GM04503 (cell line): ENCODE measurements at places on chromosomes 16 and 17.
A peak's percentile ranks its signal among the peaks of the same experiment; 100 is the strongest.

DNA sequence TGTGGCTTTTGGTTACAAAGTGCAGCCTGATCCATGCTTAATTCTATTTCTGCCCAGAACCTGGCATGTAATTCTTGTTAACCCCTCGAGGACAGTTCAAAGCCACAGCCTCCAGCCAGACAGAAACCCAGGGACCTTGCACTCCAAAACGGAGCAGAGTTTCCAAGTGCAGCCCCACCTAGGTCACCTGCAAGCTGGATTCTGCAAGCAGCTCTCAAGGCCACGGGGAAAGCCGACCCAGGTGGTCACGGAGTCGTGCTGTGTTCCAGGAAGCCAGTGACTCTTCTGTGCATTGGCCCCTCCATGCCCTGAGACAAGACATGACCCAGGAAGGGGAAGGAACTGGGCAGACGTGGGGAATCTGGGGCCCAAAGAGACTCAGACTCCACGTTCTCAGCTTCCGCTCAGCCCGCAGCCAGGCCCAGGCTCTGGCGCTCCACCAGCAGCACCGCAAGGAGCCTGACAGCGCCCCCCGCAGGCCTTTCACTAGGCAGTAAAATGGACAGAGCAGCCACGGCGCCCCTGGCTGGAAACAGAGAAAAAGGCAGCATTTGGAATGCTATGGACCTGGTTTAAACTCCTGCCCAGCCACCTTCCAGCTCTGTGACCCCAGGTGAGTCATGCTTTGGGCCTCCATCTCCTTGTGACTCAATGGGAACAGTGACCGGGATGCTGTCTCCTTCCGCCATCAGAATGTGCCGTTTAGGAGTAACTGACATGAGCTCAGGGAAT, 27.3 kb upstream of the GSG1L start:
- DNase-seq = no peak

GRCh38 chr16:2711370-2712062, 8.5 kb downstream of the PRSS27 start:
- DNase-seq = no peak

DNA sequence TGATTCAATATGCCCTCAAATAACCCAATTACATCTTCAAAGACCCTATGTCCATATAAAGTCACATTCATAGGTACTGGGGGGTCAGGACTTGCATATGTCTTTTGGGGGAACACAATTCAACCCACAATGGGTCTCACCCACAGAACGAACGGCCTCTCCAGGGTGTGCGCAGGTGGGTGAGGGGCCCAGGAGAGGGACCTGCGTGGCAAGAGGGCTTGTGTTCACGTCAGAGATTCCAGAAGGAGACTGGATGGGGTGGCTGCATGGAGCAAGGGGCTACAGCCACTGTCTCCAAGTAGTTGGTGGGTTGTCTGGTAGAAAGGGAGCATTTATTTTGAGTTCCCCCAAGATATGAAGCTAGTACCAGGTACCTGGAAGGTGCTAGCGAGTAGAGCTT, 212.2 kb downstream of the SEC14L1 start:
- no peak for DNase-seq

- DNase-seq = no peak
Measured at GRCh38 chr16:24178496-24178895, 77.6 kb upstream of the CACNG3 start.

DNA sequence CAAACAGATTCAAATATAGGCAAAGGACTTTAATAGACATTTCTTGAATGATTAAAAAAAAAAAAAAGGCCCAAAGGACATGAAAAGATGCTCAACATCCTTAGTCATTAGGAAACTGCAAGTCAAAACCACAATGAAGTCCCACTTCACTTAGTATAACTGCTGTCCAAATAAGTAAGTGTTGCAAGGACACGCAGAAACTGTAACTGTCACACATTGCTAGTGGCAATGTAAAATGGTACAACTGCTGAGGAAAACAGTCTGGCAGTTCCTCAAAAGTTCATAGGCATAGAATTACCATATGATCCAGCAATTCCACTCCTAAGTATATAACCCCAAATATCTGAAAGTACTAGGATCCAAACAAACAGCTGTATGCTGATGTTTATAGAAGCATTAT, 112.7 kb downstream of the BRIP1 start:
- DNase-seq = no peak

GRCh38 chr16:14373896-14374295, 256.2 kb downstream of the PARN start:
- no peak for DNase-seq

DNA sequence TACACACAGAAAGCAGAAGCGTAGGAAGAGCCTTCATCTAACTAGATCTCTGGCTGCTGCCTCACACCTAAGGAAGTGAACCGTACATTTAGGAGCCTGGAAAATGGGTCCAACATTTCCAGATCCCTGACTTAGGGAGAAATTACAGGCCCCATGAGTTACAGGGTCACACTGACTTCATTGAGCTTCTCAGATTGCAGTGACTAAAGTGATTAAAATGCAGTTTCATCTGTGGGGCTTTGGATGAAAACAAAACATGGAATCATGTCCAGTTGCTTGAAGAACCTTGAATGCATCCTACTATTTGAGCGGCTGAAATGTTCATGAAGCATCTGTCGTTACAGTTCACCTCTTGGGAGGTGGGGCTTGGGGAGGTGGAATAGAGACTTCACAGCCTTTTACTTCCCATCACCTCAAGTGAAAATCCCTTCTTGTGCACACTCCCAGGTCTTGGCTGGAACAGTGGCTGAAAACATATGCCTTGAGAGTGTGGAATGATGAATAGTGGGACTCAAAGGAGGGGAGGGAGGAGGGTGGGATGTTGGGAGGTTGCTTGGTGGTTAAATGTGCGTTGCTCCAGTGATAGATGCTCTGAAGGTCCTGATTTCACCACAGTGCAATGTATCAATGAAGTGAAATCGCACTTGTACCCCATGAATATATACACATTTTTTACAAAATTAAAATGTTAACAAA, 19.7 kb downstream of the TEKT3 start:
- peak; percentile 24 for DNase-seq

DNA sequence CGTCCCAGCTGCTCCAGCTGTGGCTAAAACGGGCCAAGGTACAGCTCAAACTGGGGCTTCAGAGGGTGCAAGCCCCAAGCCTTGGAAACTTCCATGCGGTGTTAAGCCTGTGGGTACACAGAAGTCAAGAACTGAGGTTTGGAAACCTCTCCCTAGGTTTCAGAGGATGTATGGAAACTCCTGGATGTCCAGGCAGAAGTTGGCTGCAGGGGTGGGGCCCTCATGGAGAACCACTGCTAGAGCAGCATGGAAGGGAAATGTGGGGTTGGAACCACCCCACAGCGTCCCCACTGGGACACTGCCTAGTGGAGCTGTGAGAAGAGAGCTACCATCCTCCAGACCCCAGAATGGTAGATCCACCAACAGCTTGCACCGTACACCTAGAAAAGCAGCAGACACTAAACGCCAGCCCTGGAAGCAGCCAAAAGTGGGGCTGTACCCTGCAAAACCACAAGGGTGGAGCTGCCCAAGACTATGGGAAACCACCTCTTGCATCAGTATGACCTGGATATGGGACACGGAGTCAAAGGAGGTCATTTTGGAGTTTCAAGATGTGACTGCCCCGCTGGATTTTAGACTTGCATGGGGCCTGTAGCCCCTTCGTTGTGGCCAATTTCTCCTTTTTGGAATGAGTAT, 2.2 kb downstream of the SDR42E1 start:
- no peak for DNase-seq

GRCh38 chr17:56690441-56691291, 97.2 kb downstream of the NOG start:
- DNase-seq = peak; percentile 55
